Stimulated activated CD8-positive, alpha-beta memory T cell treated with anti-CD3 and anti-CD28 coated beads, Interleukin-2, amount 100 ng/mL, for 1 hour (primary cell): ENCODE measurements at places on chromosomes 4 and X.

- no peak for DNase-seq
Measured at GRCh38 chr4:146340798-146341197, 126.5 kb downstream of the REELD1 start.

- DNase-seq: no peak
Measured at GRCh38 chr4:127870688-127871087, 10.0 kb upstream of the PLK4 start.

- no peak for DNase-seq
Measured at GRCh38 chrX:105527759-105528158, 294.6 kb upstream of the NRK start.

GRCh38 chrX:110055616-110056015 is 52.7 kb downstream of the TMEM164 start:
- no peak for DNase-seq

DNA sequence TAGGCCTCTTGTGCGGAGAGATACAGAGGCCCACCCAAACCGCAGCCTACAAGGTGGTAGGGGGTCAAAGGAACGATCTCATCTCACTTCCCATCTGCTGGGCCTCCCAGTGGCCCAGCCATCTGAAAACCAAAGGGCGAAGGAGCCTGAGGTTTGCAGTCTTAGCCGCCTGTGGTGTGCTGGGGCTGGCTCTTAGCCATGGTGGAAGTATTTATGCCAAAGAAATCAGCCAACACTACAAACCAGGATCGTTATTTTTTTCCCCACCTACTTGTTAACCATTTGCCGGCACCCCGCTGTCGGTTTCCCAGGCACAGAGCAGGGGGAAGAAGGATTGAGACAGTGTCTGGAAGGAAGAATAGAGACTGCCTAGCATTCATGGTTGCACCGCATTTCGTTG is 30.9 kb upstream of the CDKL5 start:
- no peak for DNase-seq

DNA sequence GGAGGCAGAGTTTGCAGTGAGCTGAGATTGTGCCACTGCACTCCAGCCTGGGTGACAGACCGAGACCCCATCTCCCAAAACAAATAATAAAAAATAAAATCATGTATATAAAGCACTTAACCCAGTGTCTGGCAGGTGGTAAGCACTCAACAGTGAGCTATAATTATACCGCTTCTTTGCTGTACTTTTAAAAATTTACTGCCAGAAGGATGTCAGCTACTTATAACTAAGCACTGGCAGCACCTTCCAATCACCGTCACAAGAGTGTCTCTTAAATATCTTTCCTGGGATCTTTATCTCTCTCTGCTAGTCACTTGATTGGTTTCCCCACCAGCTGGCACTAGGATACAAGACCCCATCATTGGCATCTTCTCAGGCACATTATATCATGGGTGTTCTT is 53.9 kb upstream of the DAPP1 start:
- DNase-seq: no peak

GRCh38 chr4:180960743-180961401 is 1282.3 kb upstream of the TENM3 start:
- DNase-seq: no peak

GRCh38 chr4:176441594-176441993 is 121.8 kb downstream of the SPCS3 start:
- DNase-seq: no peak

DNA sequence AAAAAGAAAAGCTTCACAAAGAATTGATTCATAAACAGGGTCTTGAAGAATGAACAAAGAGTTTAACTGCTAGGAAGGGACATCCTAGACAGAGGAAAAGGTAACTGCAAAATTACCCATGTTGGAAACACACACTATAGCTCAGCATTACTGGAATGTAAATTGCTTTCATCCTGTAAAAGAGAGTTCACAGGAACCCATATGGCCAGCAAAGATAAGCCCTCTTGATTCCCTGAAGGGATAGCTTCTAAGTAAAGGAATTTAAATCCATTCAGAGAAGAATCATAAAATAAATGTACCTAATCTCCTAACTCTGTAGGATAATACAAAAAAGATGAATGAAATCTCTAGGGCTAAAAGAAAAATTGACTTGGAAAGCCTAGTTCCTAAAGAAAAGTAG is 107.1 kb upstream of the INTU start:
- no peak for DNase-seq

DNA sequence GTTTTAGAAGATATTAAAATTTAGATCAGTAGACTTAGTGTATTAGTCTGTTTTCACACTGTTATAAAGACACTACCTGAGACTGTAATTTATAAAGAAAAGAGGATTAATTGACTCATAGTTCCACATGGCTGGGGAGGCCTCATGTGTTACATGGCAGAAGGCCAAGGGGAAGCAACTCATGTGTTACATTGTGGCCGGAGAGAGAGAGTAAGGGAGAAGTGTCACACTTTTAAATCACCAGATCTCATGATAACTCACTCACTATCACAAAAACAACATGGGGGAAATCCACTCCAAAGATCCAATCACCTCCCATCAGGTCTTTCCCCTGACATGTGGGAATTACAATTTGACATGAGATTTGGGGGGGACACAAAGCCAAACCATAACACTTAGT is 1159.7 kb upstream of the PCDH7 start:
- DNase-seq: no peak

GRCh38 chrX:112163906-112164305 is 81.3 kb upstream of the TRPC5 start:
- DNase-seq: no peak

- DNase-seq: no peak
Measured at GRCh38 chr4:48149827-48150370, 15.8 kb upstream of the TXK start.

GRCh38 chr4:55038176-55038890 is 87.1 kb downstream of the KDR start:
- no peak for DNase-seq

- no peak for DNase-seq
Measured at GRCh38 chrX:87755493-87755892, 237.9 kb downstream of the KLHL4 start.

DNA sequence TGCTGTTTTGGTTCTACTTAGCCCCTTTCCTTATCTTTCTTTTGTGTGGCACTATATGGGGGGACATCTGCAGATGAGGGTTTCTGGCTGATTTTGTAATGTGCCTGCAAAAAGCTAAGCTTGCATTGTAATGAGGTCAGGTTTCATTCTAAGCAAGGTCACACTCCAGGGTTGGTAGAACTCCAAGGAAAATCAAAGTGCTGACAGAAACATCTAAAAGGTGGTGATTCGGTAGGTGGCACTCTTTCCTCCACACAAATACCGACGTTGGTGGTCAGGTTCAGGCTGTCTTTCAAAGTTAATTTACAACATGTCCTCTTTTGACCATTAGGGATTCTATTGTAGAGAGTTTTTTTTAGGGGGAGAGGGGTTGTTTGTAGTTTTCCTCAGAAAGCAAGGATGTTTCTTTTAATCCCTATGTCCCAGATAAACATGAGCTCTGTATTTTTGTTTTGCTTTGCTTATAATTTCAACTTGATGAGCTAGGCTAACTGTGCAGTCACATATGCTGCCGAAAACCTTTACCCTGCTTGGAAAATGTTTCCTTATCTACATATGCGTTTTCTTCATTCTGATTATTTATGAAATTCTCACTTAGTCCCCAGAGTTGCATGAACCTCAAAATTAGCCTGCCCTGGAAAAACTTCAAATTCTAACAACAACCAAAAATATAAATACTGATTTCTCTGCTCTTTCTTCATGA is 434.2 kb downstream of the PPARGC1A start:
- no peak for DNase-seq

GRCh38 chr4:138239491-138239890 is 2.7 kb downstream of the SLC7A11 start:
- DNase-seq: no peak

- no peak for DNase-seq
Measured at GRCh38 chr4:139171876-139172691, 4.9 kb downstream of the ELF2 start.
